SHP77 treated with DMSO at 0.1 percent for 48 hours (cell line): ENCODE measurements at places on chromosomes 16 and 17.

- no peak for DNase-seq
Observed at GRCh38 chr17:82172486-82173160, 40.0 kb downstream of the CCDC57 start.

DNA sequence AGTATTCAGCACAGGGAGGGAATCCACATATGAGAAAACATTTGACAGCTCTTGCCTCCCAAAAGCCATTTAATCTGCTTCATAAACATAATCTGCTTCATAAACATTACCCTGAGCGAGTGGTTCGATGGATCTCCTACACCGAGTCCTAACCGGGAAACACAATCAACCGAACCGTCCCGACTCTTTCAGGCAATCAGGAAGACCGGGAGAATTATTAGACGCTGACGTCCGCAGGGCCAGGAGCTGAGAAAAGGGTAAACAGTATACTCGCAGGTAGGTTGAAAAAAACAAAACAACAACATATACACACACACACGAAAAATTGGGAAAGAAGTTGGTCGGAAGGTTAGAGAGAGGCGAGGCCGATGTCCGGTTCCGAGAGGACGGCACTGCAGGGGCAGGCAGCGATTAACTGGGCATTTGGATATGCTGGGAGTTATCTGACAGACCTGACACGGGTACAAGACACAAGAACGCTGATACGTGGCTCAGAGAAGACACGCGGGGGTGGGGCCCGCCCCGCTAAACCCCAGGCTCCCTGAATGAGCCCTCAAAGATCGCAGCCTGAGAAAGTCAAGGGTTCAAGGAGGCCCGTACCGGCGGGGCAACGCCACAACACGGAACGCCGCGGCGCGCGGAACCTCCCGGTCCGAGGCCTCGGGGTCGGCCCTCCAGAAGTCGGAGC, 585 bp downstream of the AP1G1 start:
- no peak for DNase-seq

- no peak for DNase-seq
Observed at GRCh38 chr17:44647736-44648135, 8.5 kb upstream of the MEIOC start.

- DNase-seq = no peak
Observed at GRCh38 chr16:10738231-10739077, 5.2 kb upstream of the NUBP1 start.

- DNase-seq = no peak
Observed at GRCh38 chr17:77794846-77795245, 163.7 kb upstream of the TNRC6C start.

DNA sequence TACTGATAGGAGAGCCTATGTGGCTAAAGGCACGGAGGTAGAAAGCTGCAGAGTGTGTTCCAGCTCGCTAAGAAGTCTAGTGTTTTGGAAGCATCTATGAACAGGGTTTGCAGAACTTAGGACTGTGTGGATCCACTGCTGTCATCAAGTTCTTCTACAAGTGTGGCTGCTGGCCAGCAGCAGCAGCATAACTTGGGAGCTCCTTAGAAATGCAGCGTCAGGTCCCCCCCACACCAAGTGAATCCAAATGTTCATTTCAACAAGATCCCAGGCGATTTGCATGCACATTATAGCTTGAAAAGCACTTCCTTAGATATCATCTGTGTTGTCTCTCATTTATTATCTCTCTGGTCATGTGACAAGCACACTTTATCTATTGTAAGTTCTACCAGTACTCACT, 131.9 kb upstream of the SHISA6 start:
- no peak for DNase-seq

GRCh38 chr16:88498576-88499208, 45.6 kb downstream of the ZFPM1 start:
- DNase-seq = no peak

- DNase-seq = no peak
Observed at GRCh38 chr17:67600408-67600807, 117.3 kb upstream of the NOL11 start.

DNA sequence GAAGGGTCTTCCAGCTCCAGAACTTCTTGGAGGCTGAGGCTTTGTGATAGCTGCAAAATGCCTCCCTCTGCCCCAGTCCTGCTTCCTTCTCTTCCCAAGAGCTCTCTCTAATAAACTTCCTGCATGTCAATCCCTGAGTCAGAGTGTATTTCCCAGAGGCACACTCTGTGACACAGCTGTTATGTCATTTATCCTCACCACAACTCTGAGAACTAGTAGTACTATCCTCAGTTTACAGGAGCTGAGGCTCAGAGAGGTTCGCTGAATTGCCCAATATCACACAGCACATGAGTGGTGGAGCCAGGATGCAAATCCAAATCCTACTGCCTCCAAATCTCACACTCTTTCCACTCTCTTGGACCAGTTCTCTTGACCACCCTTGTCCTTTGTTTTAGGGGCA, 20.0 kb downstream of the UNC45B start:
- DNase-seq = no peak
